Kidney epithelial cell (primary cell): ENCODE measurements at places on chromosomes 6 and 20.

DNA sequence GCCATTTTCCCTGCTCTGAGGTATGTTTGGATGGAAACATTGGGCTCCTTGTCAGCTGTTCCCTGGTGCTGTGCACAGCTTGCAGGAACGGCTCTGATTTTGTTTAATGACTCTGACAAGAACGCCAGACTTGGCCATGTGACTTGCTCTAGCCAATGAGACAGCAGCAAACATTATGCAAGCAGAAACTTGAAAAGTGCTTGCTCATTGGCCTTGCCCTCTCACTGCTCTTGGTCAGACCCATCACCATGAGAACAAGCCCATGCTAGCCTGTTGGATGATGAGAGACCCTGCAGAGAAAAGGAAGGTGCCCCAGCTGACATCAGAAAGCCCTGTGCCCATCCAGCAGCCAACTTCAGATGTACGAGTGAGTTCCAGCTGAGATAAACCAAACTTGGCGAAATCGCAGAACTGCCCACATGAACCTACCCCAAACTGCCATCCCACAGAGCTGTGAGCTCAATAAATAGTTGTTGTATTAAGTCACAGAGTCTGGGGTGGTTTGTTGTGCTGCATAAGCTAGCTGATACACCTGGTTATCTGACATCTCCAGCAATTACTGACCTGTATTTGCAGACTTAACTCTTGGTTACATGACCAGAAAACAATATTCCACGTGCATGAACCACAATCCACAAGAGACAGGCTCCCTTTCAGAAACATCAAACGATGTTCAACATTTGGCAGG, 96.9 kb downstream of the JPH2 start:
- DNase-seq: no peak

- no peak for DNase-seq
Measured at GRCh38 chr6:13319891-13320564, 8.3 kb downstream of the TBC1D7 start.

DNA sequence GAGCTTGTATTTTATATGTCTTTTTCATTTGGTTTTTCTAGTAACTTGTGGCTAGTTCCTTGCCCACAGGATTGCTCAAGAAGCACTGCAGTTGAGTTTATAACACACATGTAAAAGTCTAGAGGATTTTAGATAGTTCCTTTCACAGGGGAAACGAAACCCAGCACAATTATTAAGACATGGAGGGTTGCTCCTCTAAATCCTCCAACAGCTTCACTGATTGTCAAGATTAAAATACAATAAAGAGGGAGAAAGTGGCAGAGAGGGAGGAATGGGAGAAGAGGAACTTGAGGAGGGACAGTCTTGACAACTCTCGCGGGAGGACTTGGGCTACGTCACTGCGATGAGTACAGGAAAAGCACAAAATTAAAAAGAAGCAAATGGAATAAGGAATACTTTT, 9.7 kb upstream of the TBC1D7 start:
- DNase-seq: no peak

GRCh38 chr6:1929931-1930330, 315.5 kb downstream of the GMDS start:
- no peak for DNase-seq

DNA sequence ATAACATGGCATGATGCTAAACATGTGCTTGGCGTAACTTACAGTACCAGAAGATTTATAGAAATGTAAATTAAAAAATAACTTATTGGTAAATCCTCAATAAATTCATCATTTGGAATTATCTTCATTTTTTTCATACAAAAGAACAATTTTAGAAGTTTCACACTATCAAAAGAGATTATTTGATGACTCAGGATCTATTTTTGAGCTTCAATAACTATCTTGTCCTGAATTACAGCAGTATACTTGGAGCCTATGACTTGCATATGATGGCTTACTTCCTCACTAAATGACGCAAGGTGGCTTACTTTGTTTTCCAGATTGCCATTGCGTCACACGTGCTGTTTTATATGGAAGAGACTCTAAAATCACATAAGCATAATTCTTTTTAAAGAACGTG, 49.2 kb downstream of the KHDRBS2 start:
- DNase-seq: no peak

DNA sequence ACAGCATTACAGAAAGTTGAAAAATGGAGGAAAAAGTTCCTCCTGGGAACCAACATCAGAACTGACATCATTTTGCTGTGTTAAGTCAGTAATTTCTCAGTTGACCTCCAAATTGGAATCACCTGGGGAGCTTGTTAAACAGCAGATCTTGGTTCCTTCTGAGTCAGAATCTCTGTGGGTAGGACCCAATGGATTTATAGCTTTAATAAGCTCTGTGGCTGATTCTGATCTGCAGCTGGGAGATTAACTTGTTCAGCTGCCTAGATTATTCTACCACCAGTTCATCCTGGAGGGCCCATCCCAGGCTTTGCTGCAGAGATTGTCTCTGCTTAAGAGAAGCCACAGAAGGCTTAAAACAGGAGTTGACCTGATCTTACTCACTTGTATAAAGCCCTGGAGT, 90.7 kb upstream of the POPDC3 start:
- DNase-seq: no peak

- no peak for DNase-seq
Measured at GRCh38 chr6:31634131-31634530, 13.6 kb downstream of the PRRC2A start.

DNA sequence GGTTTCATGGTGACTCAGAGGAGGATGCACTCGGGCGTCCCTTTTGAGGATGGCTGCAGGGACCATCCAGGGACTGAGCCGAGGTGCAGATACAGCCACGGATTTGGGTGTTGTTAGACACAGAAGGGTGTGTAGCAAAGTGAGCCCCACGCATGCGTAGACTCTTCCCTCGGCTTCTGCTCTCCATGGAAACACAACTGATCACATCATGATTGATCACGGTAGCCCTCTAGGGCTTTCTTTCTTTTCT, 606 bp upstream of the ULBP1 start:
- DNase-seq: peak; percentile 41

DNA sequence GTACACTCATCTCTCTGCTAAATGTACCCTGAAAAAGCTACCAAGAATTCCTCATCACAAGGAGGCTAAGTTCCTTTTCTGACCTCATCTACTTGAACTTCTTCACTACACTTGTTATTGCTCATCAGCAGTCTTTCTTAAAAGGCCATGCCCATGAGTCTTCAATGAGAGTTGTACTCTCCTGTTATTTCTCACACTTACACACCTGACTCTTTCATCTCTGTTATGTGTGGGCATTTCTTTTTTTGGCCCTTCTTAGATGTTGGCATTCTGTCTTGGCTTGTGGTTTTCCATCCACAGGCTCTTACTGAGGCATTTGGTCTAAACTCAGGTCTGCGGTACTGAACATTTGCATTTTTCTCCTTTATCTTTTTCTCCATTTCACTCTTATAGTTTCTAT, 10.7 kb upstream of the SLC17A1 start:
- DNase-seq: no peak

- DNase-seq: no peak
Measured at GRCh38 chr6:155645325-155645724, 189.7 kb upstream of the NOX3 start.

DNA sequence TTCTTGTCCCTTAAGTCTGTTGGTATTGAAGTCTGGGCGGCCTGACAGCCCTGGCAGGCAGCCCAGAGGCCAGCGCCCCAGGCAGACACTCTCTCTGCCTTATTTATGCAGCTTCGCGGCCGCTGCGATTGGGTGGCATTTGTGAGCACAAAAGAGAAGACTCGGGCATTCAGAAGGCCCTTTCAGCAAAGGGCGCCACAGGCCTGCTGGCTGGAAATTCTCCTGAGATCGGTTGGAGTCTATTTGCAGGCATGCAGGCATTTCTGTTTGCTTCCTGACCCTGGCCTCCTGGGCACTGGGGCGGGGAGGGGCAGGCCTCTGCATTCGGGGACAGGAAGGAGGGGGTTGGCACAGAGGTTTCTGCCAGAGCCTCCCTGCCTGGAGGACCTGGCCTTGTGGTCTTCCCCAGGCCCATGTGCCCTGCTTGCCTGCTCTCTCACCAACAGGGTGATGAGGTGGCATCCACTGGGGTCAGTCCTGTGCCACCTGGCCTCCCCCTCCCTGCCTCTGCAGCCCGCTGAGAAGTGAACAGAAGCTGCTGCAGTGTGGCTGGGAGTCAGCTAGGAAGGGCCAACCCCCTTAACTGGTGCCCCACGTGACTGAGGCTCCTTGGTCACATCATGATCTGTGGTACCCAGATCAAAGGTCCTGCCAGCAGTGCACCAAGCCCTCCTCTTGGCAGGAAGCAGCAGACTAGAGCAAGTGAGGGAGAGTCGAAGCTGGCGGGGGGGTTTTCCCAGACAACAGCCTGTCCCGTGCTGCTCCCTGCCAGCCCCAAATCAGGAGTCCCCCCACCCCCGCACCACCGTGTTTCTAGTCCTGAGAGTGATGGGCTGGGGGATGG, 16.6 kb upstream of the CCDC167 start:
- no peak for DNase-seq
